NCI-H2081 treated with DMSO at 0.1 percent for 48 hours (cell line): ENCODE measurements at places on chromosomes 3 and 15.

GRCh38 chr3:186118692-186119091, 9.8 kb upstream of the ETV5 start:
- no peak for DNase-seq

- no peak for DNase-seq
Observed at GRCh38 chr3:11211531-11212298, 57.4 kb downstream of the HRH1 start.

GRCh38 chr3:104286645-104287044, 1080.1 kb upstream of the ALCAM start:
- DNase-seq = no peak

DNA sequence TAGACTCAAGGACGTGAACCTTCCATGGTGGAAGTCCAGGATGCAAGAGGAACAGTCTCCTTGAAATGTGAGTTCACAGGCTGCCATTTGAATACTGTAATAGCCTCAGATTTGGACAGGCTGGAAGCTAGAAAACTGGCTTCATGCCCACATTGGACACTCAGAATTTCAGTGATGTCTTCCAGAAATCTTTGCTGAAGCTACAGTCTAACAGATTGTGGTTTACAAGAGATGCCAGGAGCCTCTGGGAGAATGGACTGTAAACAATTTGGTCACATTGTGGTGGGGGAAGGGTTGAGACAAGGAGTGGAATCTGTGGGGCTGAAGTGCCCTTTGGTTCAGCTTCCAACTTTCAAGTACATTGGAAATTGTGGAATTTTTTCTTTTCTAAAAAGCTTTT, 252.0 kb upstream of the PROK2 start:
- no peak for DNase-seq

- no peak for DNase-seq
Observed at GRCh38 chr15:58165661-58166060, 27.5 kb downstream of the AQP9 start.

DNA sequence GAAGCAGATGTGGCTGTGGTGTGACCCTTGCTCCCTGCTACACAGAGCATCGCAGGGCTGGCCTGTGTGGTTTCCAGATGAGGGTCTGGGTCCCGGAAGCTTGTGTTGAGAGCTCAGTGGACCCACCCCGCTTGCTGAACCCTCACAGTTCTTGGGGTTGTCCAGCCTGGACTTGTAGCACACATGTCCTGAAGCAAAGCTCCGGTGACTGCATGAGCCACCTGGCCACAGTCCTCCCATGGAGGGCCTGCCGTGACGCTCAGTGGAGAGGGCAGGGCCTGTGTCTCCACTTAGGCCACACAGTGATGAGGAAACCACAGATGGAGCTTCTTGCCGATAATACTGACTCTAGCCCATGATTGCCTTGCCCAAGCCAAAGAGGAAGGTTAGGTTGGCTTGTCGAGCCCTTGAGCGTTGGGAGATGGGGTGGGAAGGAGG, 62.6 kb downstream of the RGMA start:
- no peak for DNase-seq

- DNase-seq = no peak
Observed at GRCh38 chr15:65990298-65990981, 121.1 kb downstream of the RAB11A start.

DNA sequence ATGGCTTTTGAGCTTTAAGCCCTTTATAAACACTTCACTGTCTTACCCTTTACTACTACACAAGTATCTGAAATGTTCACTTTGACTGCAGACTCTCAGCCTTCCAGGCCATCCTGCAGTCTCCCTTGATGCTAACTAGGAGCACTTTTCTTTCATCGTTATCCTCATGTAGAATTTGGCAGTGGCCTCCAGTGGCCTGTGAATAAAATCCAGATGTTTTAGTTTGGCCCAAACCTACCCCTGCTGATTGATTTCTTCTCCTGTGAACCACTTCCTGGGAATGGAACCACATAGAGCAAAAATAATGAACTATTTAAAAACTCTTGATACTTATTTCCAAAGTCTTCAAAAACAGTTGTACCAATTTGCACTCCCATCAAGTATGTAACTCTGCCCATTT, 271.9 kb downstream of the FEZF2 start:
- DNase-seq = no peak

- no peak for DNase-seq
Observed at GRCh38 chr3:39098473-39099000, 8.9 kb downstream of the GORASP1 start.

DNA sequence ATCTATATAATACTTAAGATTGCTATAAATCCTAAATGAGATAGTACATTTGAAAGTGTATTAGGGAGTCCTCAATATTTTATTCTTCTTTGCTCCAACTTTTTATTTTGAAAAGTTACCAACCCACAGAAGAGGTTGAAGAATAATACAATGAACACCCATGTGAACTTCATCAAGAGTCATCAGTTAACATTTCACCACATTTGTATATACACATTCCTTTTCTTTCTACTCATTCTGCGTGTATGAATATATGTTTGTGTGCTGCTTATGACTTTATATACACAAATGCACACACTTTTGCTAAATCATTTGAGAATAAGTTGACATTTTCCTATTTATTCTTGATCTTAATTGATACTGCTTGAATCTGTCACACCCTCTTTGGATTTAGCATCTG, 193.3 kb upstream of the CGNL1 start:
- no peak for DNase-seq

- no peak for DNase-seq
Observed at GRCh38 chr3:190121061-190121377, 322 bp upstream of the P3H2 start.

DNA sequence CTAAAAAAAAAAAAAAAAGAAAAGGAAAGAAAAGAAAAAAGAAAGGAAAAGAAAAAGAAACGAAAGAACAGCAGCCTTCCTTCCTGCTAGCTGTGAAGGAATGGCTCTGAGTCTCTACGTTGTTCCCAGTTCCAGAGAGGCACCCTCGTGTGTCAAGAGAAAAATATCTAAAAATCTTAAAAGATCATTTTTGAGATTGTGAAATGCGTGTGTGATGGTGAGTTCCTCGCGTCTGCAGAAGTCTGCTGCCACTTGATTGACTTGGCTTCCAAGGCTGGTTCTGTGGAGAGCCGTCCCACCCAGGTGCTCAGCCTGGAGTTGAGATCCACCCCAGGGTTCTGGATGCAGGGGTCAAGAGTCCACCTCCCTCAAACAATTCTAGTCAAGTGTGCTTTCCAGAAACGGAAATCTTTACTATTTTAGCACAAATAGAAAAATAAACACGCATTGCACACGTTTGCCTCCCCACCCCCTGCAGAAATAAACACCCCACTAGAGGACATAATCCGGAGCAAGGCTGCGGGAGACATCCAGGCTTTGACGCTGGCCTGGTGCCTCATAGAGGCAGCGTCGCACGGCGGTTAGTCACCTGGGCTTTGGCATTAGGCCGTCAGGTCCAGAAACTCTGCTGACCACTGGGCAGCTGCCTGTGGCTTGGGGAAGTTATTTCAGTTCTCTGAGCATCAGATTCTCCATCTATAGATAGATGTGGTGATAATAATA, 265.4 kb downstream of the FAM43A start:
- DNase-seq = no peak

DNA sequence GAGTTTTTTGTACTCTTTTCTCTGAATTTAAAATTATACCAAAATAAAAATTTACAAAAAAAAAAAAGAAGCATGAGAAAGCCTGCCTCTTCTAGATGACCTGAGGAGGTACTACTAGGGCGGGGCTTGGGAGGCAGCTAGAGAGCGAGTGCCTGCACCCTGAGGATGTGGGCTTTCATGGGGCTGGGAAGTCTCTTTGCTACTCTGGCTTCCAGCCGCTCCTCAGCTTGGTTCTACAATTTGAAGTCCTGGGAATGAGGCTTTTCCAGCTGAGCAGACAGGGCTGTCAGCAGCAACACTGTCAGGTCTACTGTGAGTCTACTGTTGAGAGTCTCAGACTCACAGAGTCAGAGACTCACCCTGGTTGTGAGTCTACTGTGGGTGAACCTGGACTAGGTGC, 8.2 kb upstream of the PSTPIP1 start:
- no peak for DNase-seq

DNA sequence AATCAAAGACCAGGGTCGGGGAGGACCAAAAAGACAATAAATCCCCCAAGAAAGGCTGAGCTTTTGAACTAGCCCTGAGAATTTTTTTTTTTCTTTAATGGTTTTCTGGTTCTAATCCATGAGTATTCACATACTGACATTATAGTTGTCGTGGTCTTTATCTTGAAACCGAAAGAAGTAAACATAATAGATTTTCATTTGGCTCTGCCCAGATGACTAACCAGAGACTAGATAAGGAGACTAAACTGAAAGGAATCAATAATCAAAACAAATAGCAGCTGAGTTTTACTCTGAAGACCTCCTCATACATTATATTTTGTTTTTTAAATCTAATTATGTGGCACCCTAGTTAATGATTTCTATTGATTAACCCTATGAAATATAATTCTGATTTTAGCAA, 381.4 kb downstream of the CNTN3 start:
- DNase-seq = no peak

DNA sequence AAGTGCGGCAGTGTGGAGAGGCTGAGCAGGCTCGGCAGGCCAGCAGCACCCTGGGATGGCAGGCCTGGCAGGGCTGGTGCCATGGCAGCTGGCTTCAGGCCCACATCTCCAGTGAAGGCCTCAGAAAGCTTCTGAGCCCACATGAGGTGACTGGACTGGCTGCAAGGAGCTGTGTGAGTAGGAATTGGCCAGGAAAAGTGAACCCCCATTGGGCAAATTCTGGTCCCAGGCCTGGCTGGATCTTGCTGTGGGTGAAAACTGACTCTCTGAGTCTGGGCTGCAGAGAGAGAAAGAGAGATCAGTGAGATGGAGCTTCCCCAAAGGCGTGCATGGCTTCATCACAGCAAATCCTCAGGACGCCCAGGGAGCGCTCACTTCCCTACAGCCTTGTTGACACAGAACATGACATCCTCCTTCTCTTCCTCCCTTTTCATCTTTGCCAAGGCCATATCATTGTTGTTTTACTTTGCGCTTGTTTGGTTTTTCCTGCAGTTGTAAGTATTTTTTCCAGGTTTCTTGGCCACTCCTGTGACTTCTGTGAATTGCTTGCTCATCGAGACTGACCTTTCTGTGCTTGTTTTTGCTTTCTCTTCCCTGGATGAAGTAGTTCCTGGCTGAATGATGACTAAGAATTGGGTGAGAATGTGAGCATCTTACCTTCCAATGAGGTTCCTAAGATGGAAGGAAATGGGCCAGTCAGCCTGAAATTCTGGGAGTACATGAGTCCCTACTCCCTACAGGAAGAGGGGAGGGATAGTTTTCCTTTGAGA, 299.1 kb downstream of the TLE3 start:
- DNase-seq = no peak
